ENCODE measurements at places on chromosomes 6 and 20.

DNA sequence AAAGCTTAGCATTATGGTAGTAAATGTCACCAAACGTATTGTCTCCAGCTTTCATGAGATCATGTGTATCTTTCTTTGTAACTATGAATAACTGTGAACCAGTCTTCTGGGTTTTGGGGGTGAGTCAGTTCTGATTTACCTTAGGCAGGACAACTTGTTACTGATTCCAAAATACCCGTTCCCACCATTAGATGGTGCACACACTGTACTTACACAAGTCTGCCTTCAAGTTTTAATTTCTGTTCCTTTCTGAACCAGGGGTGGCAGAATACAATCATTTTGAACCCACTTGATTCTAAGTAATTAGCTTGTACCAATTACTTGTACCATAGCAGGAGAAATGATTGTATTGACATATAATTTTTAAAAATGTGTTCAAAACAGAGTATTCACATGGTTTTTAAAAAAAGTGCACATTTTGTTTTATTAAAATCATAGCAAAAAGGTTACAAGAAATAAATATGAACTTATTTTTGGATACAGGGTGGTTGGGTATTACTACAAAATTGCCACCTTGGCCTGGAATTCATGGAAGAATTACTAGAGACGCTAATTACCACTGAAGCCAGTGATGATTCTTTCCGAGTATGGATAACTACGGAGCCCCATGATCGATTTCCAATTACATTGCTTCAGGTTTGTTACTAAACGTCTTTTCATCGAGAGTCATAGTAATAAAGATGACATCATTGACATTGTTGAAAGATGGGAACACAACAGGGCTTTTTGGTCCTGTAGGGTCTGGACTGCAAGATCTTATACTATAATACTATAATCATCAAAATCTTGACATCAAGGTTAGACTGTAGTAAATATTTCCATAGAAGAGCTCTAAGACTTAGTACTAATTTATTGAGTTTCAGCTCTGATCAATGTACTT, 75.2 kb upstream of the GLP1R start:
- peak; percentile 35 for DNase-seq

DNA sequence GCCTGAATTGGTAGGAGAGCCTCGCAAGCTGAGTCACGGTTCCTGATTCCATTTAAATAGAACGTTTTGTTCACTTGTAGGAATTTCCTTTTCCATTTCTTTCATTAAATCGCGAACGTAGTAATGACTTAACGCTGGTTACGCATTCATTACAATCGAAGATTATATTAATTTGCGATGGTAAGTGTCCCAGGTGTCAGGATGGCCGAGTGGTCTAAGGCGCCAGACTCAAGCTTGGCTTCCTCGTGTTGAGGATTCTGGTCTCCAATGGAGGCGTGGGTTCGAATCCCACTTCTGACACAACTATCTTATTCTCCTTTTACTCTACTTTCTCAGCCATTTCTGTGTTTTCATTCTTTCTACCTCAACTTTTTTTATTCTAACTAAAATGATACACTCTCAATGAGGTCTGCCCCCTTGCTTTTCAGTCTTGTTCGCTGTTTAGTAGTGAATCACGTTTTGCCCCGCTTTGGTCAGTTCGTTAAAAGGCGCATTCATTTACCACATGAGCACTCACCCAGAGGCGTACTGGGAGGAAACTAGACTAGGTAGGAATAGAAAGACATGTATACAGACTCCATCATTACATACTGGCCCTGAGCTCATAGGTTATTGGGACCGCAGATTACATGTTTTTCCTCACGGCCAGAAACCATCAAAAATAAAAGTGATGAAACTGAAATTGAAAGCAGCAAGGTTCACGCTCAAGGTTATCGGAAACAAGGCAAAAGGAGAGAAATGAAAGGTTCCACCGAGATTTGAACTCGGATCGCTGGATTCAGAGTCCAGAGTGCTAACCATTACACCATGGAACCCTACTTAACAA, 17.3 kb upstream of the TRIM27 start:
- peak; percentile 88 for DNase-seq

- no peak for DNase-seq
Observed at GRCh38 chr6:43858161-43859153, 88.4 kb downstream of the VEGFA start.

DNA sequence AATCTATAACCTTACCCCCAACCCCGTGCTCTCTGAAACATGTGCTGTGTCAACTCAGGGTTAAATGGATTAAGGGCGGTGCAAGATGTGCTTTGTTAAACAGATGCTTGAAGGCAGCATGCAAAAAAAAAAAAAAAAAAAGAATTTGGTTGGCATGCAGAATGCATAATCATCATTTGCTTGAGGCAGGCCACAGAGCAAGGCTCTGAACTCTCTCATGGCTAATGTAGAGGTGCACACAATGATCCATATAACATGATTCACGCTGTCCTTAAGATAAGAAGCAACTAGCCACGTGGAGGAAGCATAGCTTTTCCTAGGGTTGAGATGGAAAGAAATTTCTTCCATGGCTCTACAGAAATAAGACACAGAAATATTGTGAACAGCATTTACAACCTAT, 27.6 kb upstream of the RPN2 start:
- no peak for DNase-seq

GRCh38 chr6:52580905-52581304, 4.0 kb upstream of the TRAM2 start:
- no peak for DNase-seq

DNA sequence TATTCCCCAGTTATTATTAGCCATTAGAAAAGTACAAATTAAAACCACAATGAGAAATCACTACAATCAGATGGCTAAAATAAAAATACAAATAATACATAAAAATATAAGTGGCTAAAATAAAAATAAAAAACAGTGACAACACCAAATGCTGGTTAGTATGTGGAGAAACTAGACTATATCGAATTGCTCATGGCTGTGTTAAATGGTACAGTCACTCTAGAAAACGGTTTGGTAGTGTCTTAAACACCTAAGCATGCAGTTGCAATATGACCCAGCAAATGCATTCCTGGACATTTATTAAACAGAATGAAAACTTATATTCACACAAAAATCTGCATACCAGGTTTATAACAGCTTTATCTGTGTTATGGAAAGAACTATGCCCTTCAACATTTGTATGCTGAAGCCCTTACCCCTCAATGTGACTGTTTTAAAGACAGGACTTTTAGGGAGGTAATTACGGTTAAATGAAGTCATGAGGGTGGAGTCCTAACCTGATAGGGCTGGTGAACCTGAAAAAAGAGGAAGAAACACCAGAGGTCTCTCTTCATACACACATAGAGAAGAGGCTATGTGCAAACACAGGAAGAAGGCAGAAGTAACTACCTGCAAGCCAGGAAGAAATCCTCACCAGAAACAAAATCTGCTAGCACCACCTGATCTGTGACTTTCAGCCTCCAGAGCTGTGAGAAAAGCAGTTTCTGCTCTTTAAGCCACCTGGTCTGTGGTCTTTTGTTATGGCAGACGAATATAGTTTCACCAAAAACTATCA, 84.9 kb downstream of the ASCC3 start:
- no peak for DNase-seq

- DNase-seq = no peak
Observed at GRCh38 chr20:47999166-47999565, 213.9 kb upstream of the SULF2 start.

DNA sequence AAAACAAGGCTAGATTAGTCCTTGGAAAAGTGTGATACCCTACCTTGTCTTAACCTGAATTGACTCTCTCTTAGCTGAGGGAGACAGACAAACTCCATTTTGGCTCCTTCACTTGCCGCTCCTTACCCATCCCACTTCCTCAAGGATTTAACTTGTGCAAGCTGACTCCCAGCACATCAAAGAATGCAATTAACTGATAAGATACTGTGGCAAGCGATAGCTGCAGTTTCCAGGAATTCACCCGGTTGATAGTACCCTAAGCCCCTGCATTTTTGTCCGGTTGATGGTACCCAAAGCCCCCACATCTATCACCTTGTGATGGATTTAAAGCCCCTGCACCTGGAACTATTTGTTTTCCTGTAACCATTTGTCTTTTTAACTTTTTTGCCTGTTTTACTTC, 1.9 kb upstream of the SERINC3 start:
- no peak for DNase-seq

Measured in inflammatory macrophage (primary cell).